Activated CD8-positive, alpha-beta memory T cell treated with anti-CD3 and anti-CD28 coated beads, Interleukin-2, amount 50 U/mL, for 4 hours (primary cell): ENCODE measurements at places on chromosomes 7 and 10.
A peak's percentile ranks its signal among the peaks of the same experiment; 100 is the strongest.

DNA sequence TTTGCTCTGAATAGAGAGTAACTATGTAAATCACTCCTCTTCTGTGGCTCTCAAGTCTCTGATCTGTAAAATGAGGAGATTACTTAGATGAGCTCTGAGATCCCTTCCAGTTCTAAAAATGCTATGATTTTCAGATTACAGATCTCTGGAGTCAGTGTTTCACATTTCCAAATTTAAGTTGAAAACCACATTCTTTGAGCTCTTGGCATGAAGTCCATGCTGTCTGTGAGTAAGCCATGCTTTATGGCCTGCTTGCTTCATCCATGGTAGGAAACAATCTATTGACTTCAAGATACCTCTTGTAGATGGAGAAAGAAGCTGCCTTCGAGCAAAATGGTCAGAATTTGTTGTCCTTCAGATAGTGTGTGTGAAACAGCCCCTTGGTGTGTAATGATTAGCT, 64.9 kb downstream of the CELF2 start:
- no peak for DNase-seq

DNA sequence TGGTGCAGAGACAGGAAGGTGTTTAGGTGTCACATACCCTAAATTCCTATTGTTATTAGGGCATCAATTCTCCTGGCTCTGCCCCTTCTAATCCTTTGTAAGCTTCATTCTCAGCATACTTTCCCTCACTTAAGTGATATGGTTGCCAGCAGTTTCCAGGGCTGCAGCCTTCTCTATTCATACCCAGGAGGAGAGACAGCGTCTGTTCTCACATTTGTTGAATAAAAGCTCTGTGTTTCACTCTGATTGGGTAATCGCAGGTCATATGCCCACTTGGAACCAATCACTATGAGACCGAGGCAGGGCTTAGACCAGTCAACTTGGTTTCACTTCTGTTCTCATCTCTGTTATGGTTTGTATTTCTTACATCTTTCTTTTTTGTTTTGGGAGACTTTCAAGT, 109.6 kb upstream of the MTPN start:
- DNase-seq, result no peak

- peak; percentile 75 for DNase-seq
Observed at GRCh38 chr10:128210215-128211063, 84.2 kb upstream of the MKI67 start.

DNA sequence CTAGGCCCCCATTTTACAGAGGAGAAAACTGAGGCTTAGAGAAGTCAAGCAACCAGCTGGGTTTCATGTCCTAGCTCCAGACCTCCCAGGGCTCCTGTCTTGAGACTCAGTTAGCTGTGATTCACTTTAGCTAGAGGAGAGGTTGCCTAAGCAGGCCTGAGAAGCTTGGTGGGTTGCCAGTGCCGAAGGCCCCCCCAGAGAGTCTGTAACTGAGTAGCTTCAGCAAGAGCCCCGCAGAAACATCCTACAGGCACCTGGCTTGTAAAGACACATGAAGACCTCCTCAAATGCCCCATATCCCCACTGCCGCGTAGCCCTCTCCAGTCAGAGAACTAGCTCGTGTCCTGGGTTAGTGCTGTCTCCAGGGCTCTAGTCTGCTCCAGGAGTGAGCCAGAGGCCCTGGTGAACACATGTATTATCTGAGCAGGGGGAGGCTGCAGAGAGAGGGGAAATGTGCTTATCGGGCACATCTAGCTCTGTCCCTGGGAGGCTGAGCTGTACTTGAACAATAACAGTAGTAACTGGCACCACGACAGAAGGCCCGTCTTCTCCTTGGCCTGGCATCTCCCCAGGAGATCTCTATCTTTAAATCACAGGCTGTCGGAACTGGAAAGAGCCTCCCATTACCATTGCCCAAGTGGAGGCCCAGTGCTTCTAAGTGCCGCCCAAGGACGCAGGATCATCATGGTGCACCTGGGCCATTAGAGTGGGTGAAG, 28.9 kb downstream of the UNC5B start:
- DNase-seq, result no peak

DNA sequence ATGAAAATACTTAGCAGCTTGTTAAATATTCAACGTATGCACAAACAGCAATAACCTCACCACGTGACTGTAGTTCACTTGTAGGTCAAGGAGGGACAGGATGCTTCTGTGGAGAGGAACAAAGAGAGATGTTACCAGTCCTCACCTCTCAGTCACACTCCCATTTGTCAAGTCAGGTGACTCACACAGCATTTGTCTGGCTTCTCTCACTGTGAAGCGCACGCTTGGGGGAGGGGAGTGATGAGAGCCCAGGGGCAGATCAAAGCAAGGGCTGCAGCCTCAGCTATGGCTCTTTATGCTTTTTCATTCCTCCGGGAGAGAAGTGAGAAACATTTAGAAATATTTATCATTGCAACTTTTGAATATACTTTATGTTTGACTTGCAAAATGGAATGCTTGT, 2.9 kb upstream of the RBM20 start:
- peak; percentile 37 for DNase-seq

DNA sequence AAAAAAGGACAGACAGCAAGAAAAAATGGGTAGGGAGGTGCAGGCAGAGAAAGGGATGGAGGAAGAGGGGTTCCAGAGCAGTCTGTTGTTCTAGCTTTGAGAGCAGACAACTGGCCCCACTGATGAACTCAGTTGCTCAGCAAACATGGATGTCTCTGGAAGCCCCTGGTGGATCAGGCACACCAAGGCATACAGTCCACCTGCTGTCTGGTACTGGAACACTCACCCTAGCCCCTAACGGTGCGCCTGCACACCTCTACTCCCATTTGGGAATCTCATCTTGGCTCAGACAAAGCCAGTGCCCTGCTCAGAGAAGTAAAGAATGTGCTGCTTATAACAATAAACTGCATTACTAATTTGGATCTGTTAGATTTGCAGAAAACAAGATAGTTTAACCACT, 7.7 kb downstream of the MACROH2A2 start:
- DNase-seq, result no peak

DNA sequence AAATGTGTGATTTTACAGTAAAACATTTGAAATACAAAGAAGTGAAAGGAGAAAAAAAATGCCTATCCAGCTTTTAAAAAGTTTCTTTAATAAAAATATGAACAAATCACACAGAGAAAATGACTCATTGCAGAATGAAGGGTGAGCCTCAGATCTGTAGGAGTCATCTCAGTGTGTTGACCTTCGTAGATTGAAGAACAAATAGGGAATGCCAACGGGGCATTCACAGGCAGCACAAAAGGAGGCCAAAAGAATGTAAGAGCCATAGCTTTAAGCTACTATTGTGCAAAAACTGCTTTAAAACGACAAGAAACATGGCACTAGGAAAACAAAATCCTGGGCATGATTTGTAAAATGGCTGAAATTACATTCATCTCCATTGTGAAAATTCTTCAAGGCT, 782.7 kb upstream of the CELF2 start:
- no peak for DNase-seq
